Stimulated activated memory B cell treated with anti-CD40 and anti-IgM and Interleukin-4, amounts not matched to agents 10 μg/mL and 1 μg/mL and 100 μg/mL, for 72 hours (primary cell): ENCODE measurements at places on chromosomes 2 and 18.

- ATAC-seq: peak; percentile 77
Observed at GRCh38 chr18:45161850-45162249, 453.4 kb upstream of the SLC14A2 start.

- ATAC-seq: no peak
Observed at GRCh38 chr2:19752500-19752899, 149.3 kb downstream of the TTC32 start.

GRCh38 chr2:104563398-104563996 lies 290.4 kb upstream of the POU3F3 start:
- no peak for ATAC-seq

- no peak for ATAC-seq
Observed at GRCh38 chr2:100257939-100258338, 64.4 kb downstream of the LONRF2 start.

DNA sequence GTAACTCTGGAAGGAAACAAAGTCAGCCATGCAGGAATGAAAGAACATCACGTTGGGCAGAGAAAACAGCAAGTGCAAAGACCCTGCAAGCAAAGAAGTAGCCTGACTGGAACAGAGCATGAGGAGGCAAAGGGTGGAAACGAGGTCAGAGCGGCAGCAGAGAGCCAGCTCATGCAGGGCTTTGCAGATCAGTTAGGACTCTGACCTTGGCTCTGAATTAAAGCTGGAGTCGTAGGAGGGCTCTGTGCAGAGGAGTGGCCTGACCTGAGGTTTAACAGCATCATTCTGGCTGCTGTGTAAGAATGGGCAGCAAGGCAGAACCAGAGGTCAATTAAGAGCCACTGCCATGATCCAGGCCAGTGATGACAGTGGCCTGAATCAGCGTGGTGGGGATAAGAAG lies 220.7 kb downstream of the PRKCE start:
- ATAC-seq: no peak

DNA sequence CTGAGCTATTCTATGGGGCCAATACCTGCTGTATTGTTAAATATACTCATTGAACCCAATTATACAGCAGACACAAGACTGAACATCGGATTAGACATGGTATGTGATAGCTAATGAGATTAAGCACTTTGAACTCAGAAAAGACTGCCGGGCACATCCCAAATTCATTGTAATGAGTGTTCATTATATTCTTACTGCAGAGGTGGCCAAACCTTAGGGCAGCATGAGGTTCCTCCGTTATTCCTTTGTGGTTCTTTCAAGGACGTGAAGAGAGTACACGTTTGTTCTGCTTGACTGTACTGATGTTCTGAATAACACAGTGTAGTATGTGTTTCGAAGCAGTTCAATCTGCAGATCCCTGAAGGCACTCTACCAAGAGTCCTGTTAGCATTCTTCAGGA lies 78.4 kb downstream of the KIF5C start:
- ATAC-seq: no peak

DNA sequence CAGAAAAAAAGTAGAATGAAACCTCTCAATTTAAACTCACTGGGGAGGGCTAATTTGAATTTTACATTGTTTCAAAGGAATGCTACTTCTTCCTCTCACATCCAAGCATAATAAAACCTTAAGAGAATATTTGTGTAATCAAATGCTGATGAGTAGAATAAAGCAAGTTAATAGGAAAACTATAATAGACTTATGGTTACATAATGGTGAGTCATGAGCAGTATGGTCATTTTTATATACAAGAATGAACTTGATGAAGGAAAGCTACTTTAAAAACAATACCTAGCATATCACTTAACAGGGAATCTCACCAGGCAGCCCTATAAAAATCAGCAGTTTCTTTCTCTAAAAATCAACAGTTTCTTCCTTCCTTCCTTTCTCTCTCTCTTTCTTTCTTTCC lies 80.3 kb downstream of the VSNL1 start:
- ATAC-seq: no peak

- no peak for ATAC-seq
Observed at GRCh38 chr2:48753228-48753627, 2.3 kb downstream of the LHCGR start.

DNA sequence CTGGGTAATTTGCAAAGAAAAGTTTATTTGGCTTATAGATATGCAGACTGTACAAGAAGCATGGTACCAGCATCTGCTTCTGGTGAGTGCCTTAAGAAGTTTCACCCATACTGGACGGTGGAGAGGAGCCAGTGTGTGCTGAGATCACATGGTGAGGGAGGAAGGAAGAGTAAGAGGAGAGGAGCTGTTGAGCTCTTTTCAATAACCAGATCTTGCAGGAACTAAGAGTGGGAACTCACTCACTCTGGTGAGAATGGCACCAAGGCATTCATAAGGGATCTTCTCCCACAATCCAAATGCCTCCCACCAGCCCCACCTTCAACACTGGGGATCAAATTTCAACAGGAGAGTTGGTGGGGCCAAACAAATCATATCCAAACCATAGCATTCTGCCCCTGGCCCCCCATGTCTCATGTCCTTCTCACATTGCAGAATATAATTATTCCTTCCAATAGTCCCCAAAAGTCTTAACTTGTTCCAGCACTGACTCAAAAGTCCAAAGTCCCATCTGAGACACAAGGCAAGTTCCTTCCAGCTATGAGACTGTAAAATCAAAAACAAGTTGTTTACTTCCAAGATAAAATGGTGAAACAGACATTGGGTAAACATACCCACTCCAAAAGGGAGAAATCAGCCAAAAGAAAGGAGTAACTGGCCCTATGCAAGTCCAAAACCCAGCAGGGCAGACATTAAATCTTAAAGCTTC lies 11.7 kb upstream of the TMEM37 start:
- no peak for ATAC-seq

GRCh38 chr2:209681201-209681735 lies 90.4 kb upstream of the UNC80 start:
- no peak for ATAC-seq

- ATAC-seq: no peak
Observed at GRCh38 chr2:44652701-44653100, 288.8 kb upstream of the SIX3 start.

DNA sequence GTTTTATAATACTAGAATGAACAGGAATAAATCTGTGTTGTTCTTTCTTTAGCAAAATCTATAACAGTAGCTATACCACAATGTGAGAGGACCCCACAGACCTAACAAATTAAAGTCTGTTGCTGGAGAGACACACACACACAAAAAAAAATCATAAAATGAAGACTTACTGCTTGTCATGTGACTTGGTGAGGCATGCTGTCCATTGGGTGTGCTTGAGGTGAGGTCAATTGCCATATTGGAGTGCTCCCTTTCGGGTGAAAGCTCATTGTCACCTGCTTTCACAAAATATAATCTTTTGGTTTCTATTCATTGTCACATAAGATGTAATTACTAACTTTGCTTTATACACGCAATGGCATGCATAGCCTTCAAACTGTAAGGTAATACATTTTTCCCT lies 3.9 kb downstream of the IKZF2 start:
- no peak for ATAC-seq

DNA sequence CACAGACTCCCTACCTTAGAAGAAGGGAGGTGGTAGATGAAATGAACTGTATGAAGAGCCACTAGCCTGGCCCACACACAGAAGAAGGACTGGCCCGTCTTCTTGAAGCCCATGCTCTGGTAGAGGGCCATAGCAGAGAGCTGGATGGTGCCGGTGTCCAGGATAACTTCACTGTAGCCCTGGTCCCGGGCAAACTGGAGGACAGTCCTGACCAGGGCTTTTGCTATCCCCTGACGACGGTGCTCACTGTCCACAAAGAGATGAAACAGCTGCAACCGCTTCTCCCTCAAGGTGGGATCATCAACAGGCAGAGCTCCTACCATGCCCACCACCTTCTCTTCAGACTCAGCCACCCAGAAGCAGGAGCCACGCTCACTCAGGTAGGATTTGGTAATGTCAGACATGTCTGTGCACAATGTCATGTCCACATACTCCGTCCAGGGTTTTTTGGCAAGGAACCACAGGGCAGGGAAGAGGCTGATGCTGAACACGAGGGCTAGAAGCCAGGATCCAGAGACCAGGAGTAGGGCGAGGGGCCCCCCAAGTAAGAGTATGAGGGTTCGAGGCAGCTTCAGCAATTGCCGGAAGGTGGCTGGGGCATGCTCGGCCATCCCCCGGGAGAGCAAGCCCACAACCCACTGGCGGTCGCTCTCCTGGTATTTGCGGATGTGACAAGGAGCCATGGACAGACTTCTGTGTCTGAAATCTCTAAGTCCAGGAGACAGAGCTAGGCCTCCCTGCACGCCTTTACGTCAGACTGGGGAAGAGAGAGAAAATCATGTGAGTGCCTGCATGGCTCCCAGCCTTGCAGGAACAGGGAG lies 1.1 kb downstream of the NAT8 start:
- no peak for ATAC-seq

- no peak for ATAC-seq
Observed at GRCh38 chr2:153416071-153416470, 62.5 kb downstream of the RPRM start.

DNA sequence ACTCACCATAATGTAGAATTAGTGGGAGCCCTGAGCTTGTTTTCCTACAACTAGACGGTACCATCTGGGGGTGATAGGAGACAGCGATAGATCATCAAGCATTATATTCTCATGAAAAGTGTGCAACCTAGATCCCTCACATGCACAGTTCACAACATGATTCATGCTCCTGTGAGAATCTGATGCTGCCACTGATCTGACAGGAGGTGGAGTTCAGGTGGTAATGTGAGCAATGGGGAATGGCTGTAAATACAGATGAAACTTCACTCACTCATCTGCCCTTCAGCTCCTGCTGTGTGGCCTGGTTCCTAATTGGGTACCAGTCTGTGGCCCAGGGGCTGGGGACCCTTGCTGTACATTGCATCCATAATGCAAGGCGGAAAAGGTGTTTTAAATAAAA lies 60.7 kb downstream of the USP34 start:
- no peak for ATAC-seq

- no peak for ATAC-seq
Observed at GRCh38 chr18:37712776-37713175, 147.2 kb upstream of the CELF4 start.

DNA sequence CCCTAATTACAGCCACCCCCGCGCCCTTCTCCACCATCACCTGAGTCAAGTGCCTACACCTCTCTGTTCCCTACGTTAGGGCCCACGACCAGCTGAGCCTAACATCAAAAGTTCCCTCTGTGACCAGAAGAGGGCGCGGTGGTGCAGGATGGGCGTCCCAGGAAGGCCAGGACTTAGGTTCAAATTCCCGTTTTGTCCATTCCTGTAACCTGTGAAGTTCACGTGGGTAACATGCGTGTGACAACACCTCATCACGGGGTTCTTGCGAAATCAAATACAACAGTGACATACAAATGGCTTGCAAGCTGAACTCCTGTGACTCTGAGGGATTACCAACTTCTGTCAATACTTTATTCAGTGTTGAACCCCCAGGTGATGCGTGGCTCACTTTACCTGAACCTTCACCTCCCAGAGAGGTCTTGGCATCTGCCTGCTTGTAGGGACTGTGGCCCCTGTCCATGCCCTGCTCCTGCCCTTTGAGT lies 207.9 kb downstream of the ARL4C start:
- ATAC-seq: no peak
